ENCODE measurements at places on chromosomes 7 and 10.

DNA sequence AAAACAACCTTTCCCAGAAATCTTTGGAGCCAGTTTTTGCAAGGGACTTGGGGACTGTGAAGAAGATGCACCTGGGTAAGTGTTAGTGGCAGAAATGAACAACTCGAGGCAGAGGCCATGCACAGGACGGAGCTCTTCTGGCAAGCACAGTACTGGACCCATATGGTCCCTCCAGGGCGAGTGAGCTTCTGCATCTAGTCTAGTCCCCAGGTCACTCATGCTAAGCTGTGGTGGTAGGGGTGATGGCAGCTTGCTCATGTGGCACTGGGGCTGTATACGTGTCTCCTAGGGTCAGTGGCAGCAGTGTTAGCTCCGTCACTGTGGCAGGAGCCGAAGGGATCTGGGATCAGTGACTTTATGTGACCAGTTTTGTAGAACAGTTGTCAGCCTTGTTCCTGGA lies 9.3 kb upstream of the LRRC61 start:
- DNase-seq = no peak

GRCh38 chr7:33882950-33883670 lies 22.2 kb upstream of the BMPER start:
- no peak for DNase-seq

GRCh38 chr10:13168781-13169180 lies 7.4 kb downstream of the MCM10 start:
- DNase-seq = no peak

DNA sequence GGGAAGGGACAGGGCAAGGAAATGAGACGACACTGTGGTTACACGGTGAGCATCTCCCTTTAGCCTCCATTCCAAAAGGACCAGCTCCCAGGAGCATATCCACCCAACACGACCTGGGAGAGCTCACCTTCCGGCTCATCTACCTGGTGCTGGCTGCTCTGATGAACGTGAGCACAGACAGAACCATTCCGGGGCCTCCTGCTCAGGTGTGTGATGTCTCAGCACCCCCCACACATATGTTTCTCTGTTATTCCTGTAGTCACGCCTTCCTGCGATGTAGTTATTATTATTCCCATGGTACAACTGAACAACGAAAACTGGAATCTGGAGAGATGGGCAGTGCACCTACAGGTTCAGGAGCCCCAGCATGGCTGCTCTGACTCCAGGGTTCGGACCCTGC lies 20.5 kb upstream of the GPR26 start:
- DNase-seq = no peak

- no peak for DNase-seq
Measured at GRCh38 chr10:127715249-127715648, 21.7 kb upstream of the FOXI2 start.

GRCh38 chr7:111763221-111763801 lies 201.0 kb upstream of the IMMP2L start:
- DNase-seq = peak; percentile 58

DNA sequence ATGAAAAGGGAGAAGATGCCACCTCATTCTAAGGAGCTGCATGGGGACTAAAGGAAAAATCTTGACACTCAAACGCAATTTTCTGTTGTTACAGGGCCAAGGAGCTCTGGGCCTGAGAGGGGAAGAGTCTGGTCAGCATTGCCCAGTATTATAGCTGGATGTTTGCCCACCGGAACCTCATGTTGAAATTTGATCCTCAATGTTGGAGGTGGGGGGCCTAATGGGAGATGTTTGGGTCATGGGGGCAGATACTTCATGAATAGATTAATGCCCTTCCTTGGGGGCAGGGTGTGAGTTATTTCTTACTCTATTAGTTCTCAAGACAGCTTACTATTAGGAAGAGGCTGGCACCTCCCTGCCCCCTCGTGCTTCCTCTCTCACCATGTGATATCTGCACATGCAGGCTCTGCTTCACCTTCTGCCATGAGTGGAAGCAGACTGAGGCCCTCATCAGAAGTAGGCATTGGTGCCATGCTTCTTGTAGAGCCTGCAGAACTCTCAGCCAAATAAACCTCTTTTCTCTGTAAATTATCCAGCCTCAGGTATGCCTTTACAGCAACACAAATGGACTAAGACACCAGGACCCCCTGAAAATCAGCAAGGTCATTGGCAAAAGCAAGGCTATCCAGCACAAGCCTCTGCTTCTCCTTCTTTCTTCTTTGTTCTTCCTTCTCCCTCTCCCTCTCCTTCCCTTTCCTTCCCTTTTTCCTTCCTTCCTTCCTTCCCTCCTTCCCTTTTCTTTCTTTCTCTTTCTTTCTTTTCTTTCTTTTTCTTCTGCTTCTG lies 15.1 kb downstream of the GCK start:
- DNase-seq = no peak

- DNase-seq = no peak
Measured at GRCh38 chr10:23408330-23408976, 30.4 kb upstream of the OTUD1 start.

- DNase-seq = no peak
Measured at GRCh38 chr10:94489976-94490788, 55.4 kb upstream of the HELLS start.

GRCh38 chr10:87771871-87772500 lies 46.0 kb downstream of the ATAD1 start:
- peak; percentile 21 for DNase-seq

DNA sequence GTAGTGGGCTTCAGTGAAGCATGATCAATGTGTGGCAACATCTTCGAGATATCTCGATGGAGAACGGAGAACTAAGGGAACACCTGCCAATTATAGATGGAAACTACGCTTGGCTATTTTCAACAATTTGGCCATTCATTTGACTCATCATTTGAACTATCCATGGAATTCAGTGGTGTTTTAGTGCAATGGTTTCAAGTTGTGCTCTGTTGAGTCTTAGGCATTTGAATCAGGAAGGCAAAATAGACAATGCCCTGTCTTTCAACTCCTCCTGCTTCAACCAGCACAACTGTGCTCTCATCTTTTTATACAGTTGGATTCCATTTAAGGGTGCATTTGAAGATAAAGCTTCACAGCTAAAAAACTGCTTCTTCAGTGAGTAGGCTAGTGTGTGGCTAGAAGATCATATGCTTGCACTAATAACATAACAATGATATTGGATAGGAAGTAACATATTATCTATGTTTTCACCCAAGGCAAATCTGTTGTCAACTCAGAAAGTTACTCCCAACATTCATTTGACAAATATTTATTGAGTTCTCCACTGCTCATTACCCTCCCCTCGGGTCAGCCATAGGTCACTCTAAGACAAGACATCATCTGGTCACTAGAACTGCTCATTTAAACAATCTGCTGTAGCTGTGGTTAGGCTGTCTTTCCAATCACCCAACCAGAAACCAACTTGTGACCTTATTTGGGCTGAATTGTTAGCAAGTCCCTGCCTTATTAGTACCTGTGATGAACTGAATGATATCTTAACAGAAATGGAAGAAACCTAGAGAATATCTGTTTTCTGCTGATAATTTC lies 314.1 kb upstream of the SP4 start:
- DNase-seq = no peak

- DNase-seq = no peak
Measured at GRCh38 chr7:1667566-1668395, 2.3 kb upstream of the ELFN1 start.

- DNase-seq = no peak
Measured at GRCh38 chr10:26357203-26357602, 80.9 kb upstream of the APBB1IP start.

DNA sequence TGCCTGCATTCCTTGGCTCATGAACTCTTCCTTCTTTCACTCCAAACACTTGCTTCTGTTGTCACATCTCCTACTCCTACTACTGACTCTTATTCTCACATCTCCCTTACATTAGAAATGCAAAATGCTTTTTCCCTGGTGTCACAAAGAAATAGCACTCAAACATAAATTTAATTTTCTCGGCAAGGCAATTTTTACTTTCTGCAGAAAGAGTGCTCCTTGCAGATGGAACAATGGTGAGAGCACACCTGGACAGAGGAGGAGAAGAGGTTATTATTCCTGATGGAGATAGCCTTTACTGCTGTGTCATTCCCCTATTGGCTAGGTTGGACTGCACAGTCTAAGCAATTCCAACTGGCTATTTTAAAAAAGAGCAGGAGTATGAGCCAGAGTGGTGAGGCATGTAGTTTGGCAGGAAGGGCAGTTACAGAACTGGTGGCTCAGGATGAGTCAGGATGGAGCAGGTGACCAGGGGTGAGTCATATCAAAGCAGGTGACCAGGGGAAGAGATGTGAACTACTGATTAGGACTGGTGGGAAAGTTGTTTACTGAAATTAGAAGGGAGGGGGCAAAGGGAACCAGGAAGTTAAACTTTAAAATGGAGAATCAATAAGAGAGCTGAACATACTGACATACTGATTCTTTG lies 52.9 kb downstream of the CYP2C9 start:
- DNase-seq = peak; percentile 2

DNA sequence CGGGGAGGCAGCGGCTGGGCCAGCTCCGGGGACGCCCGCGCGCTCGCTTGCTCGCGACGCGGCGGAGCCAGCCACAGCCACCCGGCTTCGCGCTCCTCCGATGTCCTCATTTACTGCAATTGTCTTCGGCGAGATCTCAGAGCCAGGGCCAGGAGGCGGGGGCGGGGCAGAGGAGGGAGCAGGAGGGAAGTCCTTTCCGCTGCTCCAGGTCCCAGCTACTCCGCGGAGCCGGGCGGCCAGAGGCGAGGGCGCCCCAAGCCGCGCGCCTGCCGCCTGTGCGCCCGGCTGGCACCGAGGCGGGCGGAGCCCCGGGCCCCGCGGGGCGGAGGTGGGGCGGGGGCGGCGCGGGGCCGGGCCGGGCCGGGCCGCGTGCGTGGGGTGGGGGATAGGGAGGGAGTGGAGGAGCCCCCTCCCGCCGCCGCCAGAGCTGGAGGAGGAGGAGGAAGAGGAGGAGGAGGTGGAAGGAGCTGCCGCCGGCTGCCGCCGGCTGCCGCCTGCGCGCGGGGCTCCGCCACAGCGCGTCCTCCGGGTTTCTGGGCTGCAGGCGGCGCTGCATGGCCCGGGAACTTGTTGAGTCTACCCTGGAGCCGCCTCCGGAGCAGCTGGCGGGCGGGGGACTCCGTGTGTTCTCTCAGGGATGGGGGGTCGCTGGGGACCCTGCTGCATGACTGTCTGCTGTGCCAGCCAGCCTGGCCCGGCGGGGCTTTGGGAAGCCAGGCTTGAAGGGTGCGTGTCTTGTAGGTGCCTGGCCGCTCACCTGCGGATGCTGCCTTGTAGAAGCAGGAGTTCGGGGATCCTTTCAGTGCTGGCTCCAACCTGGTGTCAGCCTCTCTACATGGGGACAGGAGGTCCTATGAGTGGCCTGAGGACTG lies at the start of gene INSYN2A:
INSYN2A (minus strand) TSS at position 310 of the 872 bp plus-strand sequence. CDS start 20,196 bp downstream, outside the sequence.
- DNase-seq = peak; percentile 46

Data from A549 (cell line).